HFFc6 (cell line): ENCODE measurements at places on chromosomes 5 and 9.

DNA sequence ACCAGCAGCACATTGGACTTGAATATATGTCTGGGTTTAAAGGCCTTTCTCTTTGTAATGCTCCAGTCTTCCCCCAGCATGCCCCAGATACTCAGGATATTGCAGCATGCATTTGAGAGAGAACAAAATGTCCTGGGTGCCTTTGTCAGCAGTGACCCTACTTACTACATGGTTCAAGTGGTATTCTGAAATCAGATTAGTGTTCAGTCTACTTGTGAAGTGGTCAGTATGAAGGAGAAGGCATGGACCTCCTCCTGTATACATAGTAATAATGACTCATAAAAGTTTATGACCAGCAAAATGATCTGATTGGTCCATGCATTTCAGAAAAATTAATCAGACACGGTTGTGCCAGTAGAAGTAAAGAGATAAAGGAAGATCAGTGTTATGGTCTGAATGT is 25.4 kb downstream of the GPR21 start:
- peaks cover 42% of the 10 kb centered on the region for H3K4me1 ChIP-seq
- H3K4me3 ChIP-seq, result no peak overlapping the region
- peak; percentile 60 for DNase-seq
- peaks cover 3% of the 10 kb centered on the region; the same call in 1 of the 2 replicates for H3K27me3 ChIP-seq

GRCh38 chr9:126347911-126348760 is 21.5 kb downstream of the MVB12B start:
- H3K27ac ChIP-seq, result no peak overlapping the region
- no peak for DNase-seq
- peaks cover 3% of the 10 kb centered on the region for H3K27me3 ChIP-seq
- peaks cover 14% of the 10 kb centered on the region for H3K36me3 ChIP-seq
- no peak overlapping the region for H3K4me3 ChIP-seq
- H3K4me1 ChIP-seq, result peaks cover 8% of the 10 kb centered on the region; the same call in 1 of the 2 replicates

- peaks cover 51% of the 10 kb centered on the region for H3K4me1 ChIP-seq
- no peak overlapping the region for H3K4me3 ChIP-seq
- H3K27ac ChIP-seq, result no peak overlapping the region
- peaks cover 21% of the 10 kb centered on the region for H3K36me3 ChIP-seq
Observed at GRCh38 chr9:114685951-114686350, 4.0 kb upstream of the TEX48 start.

- H3K4me1 ChIP-seq, result peaks cover 12% of the 10 kb centered on the region
- no peaks in the 10 kb centered on the region for H3K27me3 ChIP-seq
- H3K36me3 ChIP-seq, result peaks cover 21% of the 10 kb centered on the region
- no peak overlapping the region for H3K4me3 ChIP-seq
- H3K27ac ChIP-seq, result no peak overlapping the region
Observed at GRCh38 chr9:99931155-99931840, 24.8 kb downstream of the STX17 start.

DNA sequence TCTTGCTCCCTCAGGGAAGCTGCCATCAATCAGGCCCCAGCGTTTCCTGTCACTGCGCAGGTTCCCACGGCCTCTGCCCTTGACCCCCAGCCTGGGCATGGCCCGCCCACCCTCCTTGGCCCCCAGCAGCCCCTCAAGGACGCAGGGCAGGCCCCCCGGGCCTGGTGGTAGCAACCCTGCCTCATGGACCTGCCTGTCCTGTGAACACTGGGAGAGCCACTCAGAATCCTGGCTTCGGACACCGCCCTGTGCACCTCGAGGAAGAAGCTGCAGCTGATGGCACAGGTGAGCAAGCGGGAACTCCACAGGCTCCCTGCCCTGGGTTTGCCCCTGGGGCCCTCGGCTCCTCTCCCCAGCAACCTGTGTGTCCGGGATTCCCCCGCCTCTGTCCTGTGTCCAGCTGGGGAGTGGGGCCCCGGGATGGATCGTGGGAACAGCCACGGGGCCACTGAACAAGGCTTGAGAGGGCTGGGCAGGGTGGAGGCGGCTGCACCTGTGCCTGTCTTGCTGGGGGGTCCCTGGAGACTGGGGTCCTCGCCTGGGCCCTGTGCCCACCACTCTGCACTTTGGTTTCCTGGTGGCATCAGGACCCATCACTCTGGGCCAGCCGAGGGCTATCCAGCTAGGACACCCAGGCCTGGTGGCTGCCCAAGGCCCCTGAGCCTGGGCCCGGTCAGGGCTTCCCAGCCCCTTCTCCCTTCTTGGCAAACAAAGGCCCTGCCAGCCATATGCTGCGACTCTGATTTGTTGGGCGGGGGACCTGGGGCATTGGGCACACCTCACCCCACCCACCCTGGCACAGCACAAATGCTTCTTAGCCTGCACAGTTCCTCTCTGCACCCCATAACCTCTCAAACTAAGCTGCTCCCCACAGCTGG is 33.5 kb upstream of the EGFL7 start:
- H3K27me3 ChIP-seq, result peaks cover 5% of the 10 kb centered on the region; the same call in 1 of the 2 replicates
- H3K4me1 ChIP-seq, result no peaks in the 10 kb centered on the region
- no peaks in the 10 kb centered on the region for H3K36me3 ChIP-seq
- DNase-seq, result no peak
